ENCODE measurements at places on chromosomes 12 and 14. TPM values are rescaled to one million over a fixed set of nuclear protein-coding genes. Genes with fewer than 3 reads are reported as not detected.

IL22 gene
- not detected for total RNA-seq

CPM gene
- 0.34 TPM for total RNA-seq

LDHB gene
- 1,149 TPM for total RNA-seq

PLEKHD1 gene
- total RNA-seq: 0.10 TPM

KRT3 gene
- not detected for total RNA-seq

ATL1 gene
- total RNA-seq: 1.5 TPM

Data from activated CD8-positive, alpha-beta T cell treated with anti-CD3 and anti-CD28 coated beads, Interleukin-2, amount 10 ng/mL, durations not matched to agents 7 days and 5 days (primary cell).